ENCODE measurements at places on chromosomes 3 and 15.

GRCh38 chr3:55156851-55157650 is 229.2 kb upstream of the LRTM1 start:
- no peak for DNase-seq

GRCh38 chr3:117398141-117398899 is 688.7 kb downstream of the TUSC7 start:
- no peak for DNase-seq

DNA sequence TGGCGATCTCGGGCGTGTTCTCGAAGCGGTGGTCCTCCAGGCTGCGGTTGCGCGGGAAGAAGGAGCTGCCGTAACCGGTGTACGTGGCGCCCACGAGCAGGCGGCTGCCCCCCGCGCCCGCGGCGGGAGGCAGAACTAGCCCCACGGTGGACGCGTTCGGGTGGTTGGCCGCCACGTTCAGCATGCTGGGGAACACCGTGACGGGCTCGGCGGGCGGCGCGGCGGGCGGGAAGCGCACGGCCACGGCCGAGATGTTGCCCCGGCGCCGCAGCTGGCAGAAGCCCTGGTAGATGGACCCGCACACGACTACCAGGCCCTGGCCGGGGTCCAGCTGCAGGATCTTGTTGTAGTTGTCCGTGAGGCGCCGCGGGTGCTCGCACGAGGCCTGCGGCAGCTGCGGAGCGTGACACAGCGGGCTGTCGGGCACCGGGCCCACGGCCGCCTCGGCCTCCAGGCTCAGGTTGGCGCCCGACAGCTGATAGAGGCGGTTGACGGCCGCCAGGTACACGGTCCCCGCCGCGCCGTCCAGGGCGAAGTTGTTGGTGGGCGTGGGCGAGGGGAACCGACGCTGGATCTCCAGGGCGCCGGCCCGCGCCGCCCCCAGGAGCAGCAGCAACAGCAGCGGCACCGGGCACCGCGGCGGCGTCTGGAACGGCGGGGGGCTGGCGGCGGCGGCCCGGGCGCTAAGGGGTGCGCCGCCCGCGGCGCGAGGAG is 397 bp downstream of the PLXND1 start:
- DNase-seq = no peak

- no peak for DNase-seq
Measured at GRCh38 chr3:126309165-126309564, 48.0 kb downstream of the KLF15 start.

DNA sequence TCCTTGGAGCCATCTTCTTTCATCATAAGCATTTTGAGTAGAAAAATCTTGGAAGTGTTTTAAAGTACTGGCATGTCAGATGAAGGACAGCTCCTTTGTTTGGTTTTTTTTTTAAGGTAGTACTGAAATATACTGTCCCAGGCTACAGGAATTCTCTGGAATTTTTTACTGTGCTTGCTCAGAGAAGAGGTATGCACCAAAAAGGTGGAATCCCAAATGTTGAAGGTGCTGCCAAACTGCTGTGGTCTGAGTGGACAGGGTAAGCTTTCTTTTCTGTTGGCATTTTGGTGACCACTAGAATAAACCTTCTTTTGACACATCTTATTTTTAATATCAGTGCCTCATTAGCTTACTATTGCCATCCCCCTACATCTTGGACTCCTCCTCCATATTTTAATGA is 7.2 kb downstream of the GNL3 start:
- no peak for DNase-seq

- no peak for DNase-seq
Measured at GRCh38 chr3:141485641-141486495, 959 bp upstream of the RASA2 start.

GRCh38 chr3:40800343-40800742 is 275.6 kb downstream of the ZNF621 start:
- DNase-seq = no peak

DNA sequence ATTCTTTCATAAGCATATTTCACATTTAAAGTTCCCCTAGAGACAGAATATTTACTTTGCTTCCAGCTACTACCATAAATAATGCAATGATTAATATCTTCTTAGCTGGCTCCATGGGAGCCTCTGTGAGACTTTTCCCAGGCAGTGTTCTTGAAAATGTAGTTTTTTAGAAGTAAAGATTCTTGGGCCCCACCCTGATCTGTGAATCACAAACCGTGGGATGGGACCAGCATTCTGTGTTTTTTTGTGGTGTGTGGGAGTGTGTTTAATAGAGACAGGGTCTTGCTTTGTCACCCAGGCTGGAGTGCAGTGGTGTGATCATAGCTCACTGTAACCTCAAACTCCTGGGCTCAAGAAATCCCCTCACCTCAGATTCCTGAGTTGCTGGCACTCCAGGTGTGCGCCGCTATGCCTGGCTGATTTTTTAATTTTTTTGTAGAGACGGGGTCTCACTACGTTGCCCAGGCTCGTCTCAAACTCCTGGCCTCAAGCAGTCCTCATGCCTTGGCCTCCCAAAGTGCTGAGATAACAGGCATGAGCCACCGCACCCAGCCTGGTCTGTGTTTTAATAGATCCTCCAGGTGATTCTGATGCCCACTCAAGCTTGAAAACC is 83.0 kb downstream of the KLHL25 start:
- DNase-seq = no peak

- no peak for DNase-seq
Measured at GRCh38 chr3:197554196-197554561, 1.6 kb downstream of the BDH1 start.

GRCh38 chr3:27312044-27312668 is 57.0 kb downstream of the NEK10 start:
- no peak for DNase-seq

- DNase-seq = no peak
Measured at GRCh38 chr3:111998636-111999483, at the start of gene TAGLN3. TSS of gene TAGLN3 (plus strand) at chr3:111998922. CDS start at chr3:111999423, 501 bp downstream.

DNA sequence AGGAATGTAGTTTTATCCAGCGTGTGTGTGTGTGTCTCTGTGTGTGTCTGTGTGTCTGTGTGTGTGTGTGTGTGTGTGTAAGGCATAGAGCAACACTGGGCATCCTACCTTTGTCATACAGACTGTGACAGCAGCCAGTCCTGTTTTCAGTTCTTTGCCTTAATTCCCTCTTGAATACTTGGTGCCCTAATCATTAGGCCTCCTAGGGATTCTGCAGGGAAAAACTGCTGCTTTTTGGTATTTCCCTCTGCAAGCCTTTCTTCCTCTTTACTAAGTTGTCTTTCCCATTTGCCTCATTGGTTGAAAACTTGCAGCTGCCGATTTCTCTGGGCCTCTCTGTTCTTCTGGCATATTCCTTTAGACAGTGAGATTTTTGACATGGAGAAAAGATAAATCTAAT is 9.2 kb downstream of the SLC25A36 start:
- DNase-seq = no peak

GRCh38 chr15:90043530-90044010 is 42.4 kb downstream of the ZNF710 start:
- no peak for DNase-seq

- no peak for DNase-seq
Measured at GRCh38 chr3:172687501-172687900, 23.4 kb downstream of the NCEH1 start.

- no peak for DNase-seq
Measured at GRCh38 chr3:9500108-9501050, 53.2 kb downstream of the LHFPL4 start.

- DNase-seq = no peak
Measured at GRCh38 chr3:65196663-65197062, 508.9 kb upstream of the ADAMTS9 start.

Measured in cortex of kidney (tissue), 1 donor.